ENCODE measurements at places on chromosomes 16 and 17.

DNA sequence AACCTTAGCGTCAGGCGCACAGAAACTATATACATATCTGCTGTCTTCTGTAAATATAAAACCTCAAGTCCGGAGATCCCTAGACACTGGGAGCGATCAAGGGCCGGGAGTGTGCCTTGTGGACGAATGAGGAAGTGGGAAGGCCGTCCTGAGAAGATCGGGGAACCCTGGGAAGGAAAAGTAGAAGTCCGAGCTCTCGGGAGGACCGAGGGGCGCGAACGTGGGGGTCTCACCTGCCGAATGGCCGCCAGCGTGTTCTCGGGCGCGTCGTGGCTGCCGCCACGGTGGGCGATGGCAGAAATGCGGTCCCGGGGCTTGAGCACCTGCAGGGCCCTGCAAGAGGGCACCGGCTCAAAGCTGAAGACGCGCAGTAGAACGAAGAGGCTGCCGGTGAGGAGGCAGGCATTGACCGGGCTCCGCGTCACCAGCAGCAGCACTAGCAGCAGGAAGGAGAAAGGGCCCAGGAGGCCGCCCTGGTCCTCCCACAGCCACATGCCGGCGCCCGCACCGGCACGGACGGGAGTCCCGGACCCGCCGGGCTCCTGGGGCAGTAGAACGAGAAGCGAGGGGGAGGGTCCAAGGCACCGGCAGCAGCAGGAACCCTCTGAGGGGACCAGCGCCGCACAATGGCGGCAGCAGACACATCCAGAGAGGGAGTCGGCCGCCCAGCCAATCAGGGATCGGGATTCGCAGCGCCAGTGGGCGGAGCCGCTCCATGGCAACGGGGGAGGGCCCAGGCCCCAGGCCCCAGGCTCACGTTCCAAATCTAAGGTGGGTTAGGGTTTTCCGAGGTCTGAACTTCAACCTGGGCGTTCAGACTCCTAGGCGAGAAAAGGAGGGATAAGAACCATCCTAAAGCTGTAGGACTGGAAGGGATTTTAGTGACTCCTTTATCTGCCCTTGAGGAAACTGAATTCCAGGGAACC, at the start of gene GDE1:
Gene GDE1 (minus strand): TSS at position 628 of the 926 bp plus-strand sequence. CDS start 134 bp downstream, at position 494.
- DNase-seq: peak; percentile 91

- DNase-seq: no peak
These were observed 871.0 kb downstream of the CDH11 start for GRCh38 chr16:64250866-64251265.

GRCh38 chr17:55852734-55853133, 101.9 kb downstream of the PCTP start:
- DNase-seq: no peak

- DNase-seq: no peak
These were observed 77.1 kb downstream of the NXN start for GRCh38 chr17:902463-902862.

GRCh38 chr17:12081720-12082119, 61.0 kb downstream of the MAP2K4 start:
- no peak for DNase-seq

- no peak for DNase-seq
These were observed 7.0 kb upstream of the MILR1 start for GRCh38 chr17:64441772-64442540.

- no peak for DNase-seq
These were observed 179.5 kb downstream of the NTN1 start for GRCh38 chr17:9200699-9201359.

GRCh38 chr17:2965621-2966595, 97.5 kb downstream of the OR1D5 start:
- no peak for DNase-seq

GRCh38 chr16:68590201-68590994, 51.3 kb downstream of the ZFP90 start:
- no peak for DNase-seq

DNA sequence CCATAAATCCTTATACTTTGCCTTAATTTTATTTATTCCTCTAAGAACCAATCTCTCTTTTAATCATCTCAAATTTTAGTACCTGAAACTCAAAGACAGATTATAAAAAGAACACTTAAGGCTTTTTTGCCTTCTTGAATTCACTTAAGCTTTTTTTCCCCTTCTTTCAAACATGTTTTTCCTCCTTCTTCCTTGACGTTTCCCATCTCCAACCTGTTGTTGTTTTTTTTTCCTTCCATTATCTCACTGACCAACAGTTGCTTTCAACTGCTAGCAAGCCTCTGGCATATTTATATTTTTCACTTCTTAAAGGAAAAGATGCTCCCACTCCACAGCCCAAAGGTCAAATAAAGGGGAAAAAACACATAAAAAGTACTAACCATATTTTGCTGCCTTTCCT, 32.2 kb downstream of the SPOP start:
- no peak for DNase-seq

DNA sequence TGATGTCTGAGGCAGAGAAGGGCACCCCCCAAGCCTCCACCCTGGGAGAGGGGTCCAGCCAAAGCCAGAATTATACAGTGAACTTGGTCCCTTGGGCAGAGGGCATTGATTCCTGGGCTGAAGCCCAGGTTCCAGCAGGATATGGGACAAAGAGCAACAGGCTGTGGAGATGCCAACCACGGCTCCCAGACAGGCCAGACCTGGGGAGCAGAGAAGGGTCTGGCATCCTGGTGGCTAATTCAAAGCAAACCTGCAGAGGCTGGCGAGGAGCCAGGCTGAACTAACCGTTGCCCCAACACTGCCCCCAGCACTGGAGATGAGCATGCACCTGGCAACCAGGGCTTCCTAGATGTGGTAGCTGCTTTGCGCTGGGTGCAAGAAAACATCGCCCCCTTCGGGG, 3.0 kb downstream of the CES3 start:
- DNase-seq: no peak

DNA sequence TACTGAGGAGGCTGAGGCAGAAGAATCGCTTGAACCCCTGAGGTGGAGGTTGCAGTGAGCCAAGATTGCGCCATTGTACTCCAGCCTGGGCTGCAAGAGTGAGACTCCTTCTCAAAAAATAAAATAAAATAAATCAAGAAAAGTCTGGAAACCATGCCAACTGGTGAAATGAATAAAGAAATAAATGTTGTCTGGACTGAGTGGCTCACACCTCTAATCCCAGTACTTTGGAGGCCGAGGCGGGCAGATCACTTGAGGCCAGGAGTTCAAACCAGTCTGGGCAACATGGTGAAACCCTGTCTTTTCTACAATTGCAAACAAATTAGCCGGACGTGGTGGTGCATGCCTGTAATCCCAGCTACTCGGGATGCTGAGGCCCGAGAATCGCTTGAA, 744 bp upstream of the LRRC37A3 start:
- no peak for DNase-seq

- no peak for DNase-seq
These were observed 729 bp downstream of the LONP2 start for GRCh38 chr16:48244863-48245195.

GRCh38 chr17:5354886-5355415, 64.5 kb downstream of the NUP88 start:
- no peak for DNase-seq

GRCh38 chr16:67868290-67868689, 4.6 kb upstream of the EDC4 start:
- DNase-seq: no peak

- no peak for DNase-seq
These were observed 16.9 kb upstream of the CPD start for GRCh38 chr17:30361766-30362279.

- DNase-seq: no peak
These were observed 261.0 kb downstream of the SOX9 start for GRCh38 chr17:72381597-72382397.

DNA sequence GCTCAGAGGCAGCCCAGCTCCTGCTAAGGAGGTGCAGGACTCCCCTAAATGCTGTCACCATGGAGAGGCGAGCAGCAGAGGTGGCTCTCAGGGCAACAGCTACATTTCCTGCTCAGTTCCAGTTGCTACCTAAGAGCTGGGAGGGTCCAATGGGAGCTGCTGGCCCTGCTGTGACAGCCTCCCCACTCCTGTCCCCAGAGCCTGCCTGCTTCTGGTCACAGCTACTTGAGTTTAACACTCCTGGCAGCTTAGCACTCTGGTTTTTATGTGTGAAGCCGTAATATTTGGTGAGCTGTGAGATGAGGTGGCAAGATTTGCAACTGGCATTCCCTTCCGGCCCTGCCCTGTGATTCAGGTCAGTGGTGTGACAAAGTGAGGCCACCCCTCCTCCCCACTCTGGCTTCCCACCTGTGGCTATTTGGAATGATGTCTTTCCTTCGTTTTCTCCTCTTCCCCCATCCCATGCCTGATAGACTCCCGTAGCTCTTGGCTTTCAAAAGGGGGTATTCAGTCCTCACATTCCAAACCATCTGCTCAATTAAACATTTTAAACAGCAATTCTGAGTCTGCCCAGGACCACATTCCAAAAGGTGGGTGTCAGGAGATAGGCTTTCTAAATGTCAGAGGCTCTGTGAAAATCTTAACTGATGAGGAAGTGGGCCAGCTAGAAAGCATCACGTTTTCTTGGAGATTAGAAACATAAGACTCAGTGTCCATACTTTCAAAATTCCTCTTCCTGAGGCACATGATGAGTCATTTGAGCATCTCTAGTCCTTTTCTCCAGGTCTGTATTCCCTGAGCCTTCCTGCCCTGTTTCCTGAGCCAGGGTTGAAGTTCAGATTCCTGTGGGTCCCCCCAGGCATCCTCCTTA, 42.6 kb upstream of the SKAP1 start:
- DNase-seq: no peak

All from NCI-H2227 treated with DMSO at 0.1 percent for 48 hours (cell line).